ENCODE measurements at places on chromosomes 7 and 10.

GRCh38 chr7:35261041-35261440, 7.1 kb upstream of the TBX20 start:
- no peak for DNase-seq

- no peak for DNase-seq
Observed at GRCh38 chr7:50446542-50446960, 3.6 kb downstream of the FIGNL1 start.

DNA sequence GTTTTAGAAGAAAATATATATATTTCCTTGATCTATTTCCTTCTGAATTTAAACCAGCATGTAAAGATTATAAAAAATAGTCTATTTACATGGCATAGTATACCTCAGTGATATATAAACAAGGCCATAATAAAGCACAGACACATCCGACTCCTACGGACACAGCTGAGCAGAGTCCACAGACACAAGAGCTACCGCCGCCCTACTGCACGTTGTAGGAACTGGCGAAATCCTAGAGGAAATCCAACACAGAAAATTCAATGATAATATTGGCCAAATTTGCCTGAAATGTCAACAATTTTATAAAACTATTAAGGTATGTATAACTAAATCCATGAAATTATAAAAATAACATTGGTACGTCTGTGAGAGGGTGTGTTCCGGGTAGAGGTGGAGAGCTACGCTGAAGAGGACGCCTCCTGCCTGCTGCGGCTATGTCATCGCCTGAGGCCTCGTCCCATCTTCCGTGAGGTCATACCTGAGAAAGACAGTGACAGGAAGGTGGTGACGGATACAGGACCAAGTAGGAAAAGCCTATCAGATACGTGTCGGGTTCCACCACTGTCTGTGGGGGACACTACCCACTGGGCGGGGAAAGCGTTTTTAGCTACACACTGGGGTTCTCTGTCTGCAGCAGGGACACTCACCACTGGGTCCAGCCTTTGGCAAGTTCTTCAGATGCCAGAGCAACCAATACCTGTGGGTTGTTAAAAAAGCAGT, 29.3 kb upstream of the NCAPG2 start:
- no peak for DNase-seq

- DNase-seq: no peak
Observed at GRCh38 chr7:83514977-83515376, 134.0 kb downstream of the SEMA3E start.

GRCh38 chr7:50952544-50952943, 169.8 kb upstream of the GRB10 start:
- DNase-seq: no peak

All from stimulated activated CD8-positive, alpha-beta memory T cell treated with anti-CD3 and anti-CD28 coated beads, Interleukin-12 subunit alpha, Interleukin-12 subunit beta, amount 100 ng/mL, for 1 hour (primary cell).